Umbilical cord (tissue), 2 donors: ENCODE measurements at places on chromosomes 1 and 21.
A peak's percentile ranks its signal among the peaks of the same experiment; 100 is the strongest.

GRCh38 chr1:6041432-6042062, 4.1 kb upstream of the KCNAB2 start:
- no peak for DNase-seq

DNA sequence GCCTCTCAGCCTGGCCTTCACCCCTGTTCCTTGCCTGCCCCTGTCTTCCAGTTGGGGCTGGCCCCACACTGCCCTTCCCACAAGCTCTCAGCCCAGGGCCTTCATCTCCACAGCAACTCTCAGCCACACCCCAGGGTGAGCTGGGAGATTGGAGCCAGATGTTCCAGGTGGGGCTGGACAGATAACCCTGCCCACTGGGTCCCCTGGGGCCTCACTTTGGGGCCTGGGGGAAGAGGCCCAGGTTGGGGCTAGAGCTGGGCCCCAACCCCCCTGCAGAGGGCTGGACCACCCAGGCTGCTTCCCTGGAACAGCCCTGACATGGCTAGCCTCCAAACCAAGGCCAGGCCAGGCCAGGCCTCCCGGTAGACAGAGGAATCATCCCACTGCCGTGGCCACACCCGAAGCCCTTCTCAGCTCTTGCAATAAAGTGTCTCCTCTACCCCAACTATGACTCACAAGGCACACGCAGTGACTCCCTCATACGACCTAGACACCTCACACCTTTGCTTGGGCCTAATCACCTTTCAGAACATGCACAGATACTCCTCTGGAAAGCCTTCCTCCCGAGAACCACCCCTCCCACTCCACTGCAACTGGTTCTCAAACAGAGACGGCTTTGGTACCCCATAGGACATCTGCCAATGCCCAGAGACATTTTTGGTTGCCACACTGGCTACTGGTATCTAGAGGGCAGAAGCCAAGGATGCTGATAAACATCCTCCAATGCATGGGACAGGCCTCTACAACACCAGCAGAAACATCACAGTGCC, 22.2 kb downstream of the SLC2A1 start:
- DNase-seq = peak; percentile 94

- no peak for DNase-seq
These were observed 150.1 kb downstream of the DISC1 start for GRCh38 chr1:231776757-231777062.

DNA sequence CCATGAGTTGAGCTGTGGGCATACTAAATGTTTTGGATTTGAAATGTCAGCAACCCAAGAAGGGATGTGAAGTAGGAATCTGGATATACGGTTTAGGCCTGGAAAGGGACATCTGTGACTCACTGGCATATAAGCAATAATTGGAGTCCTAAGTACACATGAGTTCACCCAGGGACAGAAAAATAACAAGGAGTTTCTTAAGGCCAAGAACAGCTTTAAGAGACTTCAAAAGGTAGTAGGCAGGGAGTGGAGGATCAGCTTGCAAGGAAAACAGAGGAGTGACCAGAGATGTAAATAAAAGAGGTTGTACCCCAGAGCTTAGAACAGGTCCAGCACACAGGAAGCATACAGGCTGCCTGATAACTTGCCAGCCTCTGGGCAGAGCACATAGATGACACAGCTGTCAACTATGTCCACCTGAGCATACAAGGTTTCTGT, 28.1 kb downstream of the TMEM50B start:
- DNase-seq = no peak

DNA sequence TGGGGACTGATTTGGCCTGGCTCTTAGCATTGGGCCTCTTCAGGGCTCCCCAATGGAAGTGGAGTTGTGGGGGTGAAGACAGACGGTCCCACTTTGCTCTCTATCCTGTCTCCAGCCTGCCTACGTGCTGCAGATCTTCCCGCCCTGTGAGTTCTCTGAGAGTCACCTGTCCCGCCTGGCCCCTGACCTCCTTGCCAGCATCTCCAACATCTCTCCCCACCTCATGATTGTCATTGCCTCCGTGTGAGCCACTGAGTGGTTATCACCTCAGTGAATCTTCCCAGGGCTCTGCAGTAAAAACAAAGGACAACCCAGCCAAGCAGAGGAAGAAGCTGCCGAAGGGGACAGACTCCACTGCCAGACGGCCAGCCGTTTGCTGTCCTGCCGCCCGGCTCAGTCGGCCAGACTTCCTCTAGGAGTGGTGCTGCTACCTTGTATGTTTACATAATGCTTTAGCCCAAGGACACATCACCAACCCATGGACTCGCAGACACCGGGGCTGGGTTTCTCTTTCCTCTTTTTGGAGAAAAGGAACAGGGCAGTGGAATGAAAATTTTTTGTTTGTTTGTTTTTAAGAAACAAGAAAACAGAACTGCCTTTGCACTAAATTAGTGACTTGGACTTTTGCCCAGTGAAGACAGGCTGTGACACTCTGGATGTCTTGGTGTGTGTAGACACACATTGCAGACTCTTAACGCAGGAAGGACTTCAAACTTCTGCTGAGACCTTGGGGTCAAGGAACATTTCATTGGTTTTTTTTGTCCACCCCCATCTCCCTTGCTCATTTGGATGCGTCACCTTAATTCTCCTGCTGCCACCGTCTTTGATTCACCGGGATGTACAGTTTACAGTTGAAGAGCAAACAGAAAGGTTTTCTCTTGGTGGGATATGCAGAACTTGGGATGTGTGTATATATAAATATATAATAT, 36.5 kb downstream of the ZBTB17 start:
- no peak for DNase-seq

DNA sequence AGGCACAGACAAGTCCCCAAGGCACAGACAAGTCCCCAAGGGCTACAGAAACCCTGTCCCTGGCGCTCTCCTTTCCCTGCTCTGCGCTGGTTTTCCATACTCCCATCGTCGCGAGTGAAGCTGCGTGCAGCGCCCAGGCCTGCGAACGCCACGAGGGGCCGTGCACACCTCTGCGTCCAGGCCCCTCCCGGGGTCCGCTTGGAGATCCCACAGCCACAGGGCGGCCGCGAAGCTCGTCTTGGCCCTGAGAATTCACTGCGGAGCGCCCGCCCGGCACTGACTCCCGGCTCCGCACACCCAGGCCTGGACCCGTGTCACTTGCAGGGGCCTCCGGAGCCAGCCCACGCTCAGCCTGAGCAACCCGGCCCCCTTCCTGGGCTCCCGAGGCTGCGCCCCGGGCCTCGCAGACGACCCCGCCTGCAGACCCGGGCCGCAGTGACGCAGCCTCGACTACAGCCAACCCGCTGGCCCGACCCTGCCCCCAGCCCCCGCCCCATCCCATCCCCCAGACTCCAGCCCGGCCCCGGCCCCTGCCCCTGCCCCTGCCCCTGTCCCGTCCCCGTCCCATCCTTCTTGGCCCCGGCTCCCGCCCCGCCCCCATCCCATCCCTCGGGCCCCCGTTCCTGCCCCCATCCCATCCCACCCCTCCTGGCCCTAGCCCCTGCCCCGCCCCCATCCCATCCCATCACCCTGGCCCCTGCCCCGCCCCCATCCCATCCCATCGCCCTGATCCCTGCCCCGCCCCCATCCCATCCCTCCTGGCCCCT, 841 bp downstream of the POFUT2 start:
- DNase-seq = no peak

- peak; percentile 82 for DNase-seq
These were observed at the start of gene SAMD11 for GRCh38 chr1:923131-923990. TSS of gene SAMD11 (plus strand) at chr1:923923. CDS start at chr1:924432, 509 bp downstream.

GRCh38 chr1:108554682-108555427, 5.0 kb upstream of the EEIG2 start:
- peak; percentile 14 for DNase-seq

- no peak for DNase-seq
These were observed 76.9 kb downstream of the MRPL37 start for GRCh38 chr1:54276617-54277450.

GRCh38 chr21:26717146-26717739, 128.0 kb downstream of the ADAMTS1 start:
- peak; percentile 41 for DNase-seq

- DNase-seq = peak; percentile 57
These were observed 135.7 kb upstream of the KRTAP19-8 start for GRCh38 chr21:31173881-31174555.

- no peak for DNase-seq
These were observed 110.2 kb upstream of the L1TD1 start for GRCh38 chr1:62084310-62084890.

- DNase-seq = no peak
These were observed 34.7 kb upstream of the PLA2G2A start for GRCh38 chr1:20014153-20014552.

- no peak for DNase-seq
These were observed 133.9 kb downstream of the PEX14 start for GRCh38 chr1:10608690-10609089.

DNA sequence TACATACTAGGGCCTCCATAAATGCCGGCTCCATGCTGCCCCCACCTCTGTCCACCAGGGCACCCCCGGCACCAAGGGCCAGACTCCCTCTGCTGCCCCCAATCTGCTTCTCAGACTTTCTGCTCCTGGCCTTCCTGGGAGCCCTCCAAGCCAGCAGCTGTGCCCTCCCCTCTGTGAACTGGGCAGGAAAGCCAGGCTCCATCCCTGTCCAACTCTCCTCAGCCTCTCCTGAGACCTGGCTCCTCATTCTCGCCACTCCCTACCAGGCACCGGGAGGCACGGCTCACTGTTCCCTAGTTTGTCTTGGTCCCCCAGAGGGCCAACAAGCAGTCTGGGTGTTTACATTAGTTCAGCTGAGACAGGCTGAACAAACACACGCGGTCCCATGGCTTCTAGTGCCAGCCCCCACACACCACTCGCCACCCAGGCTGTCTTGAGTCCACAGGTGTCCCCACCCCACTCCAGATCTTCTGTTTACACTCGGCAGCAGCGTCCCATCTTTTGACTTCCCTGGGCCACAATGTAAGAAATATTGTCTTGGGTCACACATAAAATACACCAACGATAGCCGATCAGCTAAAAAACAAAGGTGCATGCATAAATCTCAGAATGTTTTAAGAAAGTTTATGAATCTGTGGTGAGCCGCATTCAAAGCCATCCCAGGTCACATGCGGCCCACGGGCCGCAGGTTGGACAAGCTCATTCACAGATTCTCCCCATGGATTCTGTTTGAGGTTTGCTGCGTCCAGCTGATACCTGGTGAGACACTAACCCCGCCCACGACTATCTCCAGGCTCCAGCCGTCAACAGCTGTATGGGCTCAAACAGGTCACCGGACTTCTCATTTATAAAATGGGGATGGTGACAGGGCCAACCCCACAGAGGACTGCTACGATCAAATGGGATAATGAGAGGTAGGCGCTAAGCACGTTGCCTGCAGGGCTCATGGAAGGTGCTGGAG, 29.5 kb upstream of the ECE1 start:
- DNase-seq = no peak

GRCh38 chr1:235057385-235058306, 71.0 kb downstream of the TOMM20 start:
- no peak for DNase-seq

DNA sequence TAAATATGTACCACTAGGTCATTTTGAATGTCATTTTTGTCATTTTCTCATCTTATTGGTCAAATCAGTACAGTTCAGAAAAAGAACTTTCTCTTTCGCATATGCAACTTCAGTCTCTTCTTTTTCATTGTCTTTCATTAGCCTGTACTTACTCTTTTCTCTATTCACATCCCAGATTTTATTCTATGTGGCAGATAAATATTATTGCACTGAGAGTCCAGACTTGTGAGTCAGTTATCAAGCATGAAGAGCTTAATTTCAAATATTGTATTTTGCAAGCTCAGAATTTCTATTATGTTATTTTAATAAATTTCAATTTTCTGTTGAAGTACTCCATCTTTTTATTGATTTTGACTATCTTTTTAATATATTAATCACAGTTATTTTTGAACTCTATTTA, 105.2 kb upstream of the PALMD start:
- DNase-seq = no peak

GRCh38 chr1:147786536-147786935, 26.1 kb upstream of the GJA5 start:
- no peak for DNase-seq
